ENCODE measurements at places on chromosomes 16 and 17.

GRCh38 chr17:8122924-8123694 is 797 bp downstream of the HES7 start:
- DNase-seq = no peak

GRCh38 chr16:27778171-27778925 is 228.4 kb downstream of the KATNIP start:
- no peak for DNase-seq

DNA sequence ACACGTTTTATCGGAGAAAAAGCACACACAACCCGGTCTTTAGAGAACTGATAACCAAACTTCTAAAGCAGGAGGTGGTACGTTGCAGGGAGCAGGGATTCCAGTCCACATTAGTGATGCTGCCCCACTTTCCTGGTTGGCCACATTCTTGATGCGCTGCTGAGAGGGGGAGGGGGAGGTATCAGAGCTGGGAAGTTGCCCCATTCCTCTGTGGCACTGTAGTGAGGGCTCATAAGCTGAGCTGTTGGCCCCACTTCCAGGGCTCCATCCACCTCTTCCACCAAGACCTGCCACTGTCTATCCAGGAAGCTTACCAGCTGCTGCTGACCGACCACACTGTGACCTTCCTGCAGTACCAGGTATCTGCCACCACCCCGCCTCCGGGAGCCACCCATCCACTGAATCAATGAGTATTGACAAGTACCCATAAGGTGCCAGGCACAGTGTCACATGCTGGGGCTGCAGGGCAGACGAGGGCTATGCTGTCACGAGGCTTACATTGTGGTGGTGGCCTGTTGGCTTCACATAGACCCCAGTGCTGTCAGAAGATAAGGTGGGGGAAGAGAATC is 1.1 kb downstream of the TSEN54 start:
- no peak for DNase-seq

DNA sequence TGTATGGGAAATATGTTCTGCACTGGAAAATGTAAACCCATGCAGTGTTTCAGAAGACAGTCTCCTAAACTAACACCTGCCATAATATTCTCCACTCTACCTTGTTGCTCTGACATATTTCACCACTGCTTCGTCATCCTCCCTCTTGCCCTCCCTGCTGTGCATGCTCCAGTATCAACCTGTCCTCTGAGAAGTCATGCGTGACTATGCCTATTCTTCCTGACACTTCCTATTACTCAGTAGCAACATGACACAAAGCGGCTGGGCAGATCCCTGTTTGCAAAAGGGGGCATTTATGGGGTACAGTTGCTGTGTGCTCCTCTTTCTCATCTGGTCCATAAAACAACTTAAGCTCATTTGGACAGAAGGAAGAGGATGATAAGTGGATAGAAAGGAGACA is 805.6 kb upstream of the EEF2KMT start:
- DNase-seq = no peak

- no peak for DNase-seq
Observed at GRCh38 chr17:73747221-73748002, 103.2 kb upstream of the SDK2 start.

GRCh38 chr16:57304169-57305061 is 19.9 kb upstream of the PLLP start:
- DNase-seq = no peak

- DNase-seq = no peak
Observed at GRCh38 chr17:38585056-38585917, 20.5 kb downstream of the SRCIN1 start.

- no peak for DNase-seq
Observed at GRCh38 chr16:27098366-27099049, 31.8 kb downstream of the C16orf82 start.

GRCh38 chr16:72989579-72990551 is 58.1 kb downstream of the ZFHX3 start:
- no peak for DNase-seq

GRCh38 chr16:23283571-23283970 is 18.5 kb upstream of the SCNN1B start:
- no peak for DNase-seq

- no peak for DNase-seq
Observed at GRCh38 chr16:2689968-2690801, 7.9 kb downstream of the KCTD5 start.

GRCh38 chr17:60167065-60167741 is 17.4 kb downstream of the CA4 start:
- DNase-seq = no peak

- DNase-seq = no peak
Observed at GRCh38 chr17:61660746-61661485, 69.9 kb upstream of the NACA2 start.

GRCh38 chr16:87982581-87983041 is 31.4 kb downstream of the BANP start:
- no peak for DNase-seq

- DNase-seq = no peak
Observed at GRCh38 chr16:53084746-53085334, 30.0 kb downstream of the CHD9 start.

GRCh38 chr17:13600475-13601321 is 1.0 kb downstream of the HS3ST3A1 start:
- no peak for DNase-seq

DNA sequence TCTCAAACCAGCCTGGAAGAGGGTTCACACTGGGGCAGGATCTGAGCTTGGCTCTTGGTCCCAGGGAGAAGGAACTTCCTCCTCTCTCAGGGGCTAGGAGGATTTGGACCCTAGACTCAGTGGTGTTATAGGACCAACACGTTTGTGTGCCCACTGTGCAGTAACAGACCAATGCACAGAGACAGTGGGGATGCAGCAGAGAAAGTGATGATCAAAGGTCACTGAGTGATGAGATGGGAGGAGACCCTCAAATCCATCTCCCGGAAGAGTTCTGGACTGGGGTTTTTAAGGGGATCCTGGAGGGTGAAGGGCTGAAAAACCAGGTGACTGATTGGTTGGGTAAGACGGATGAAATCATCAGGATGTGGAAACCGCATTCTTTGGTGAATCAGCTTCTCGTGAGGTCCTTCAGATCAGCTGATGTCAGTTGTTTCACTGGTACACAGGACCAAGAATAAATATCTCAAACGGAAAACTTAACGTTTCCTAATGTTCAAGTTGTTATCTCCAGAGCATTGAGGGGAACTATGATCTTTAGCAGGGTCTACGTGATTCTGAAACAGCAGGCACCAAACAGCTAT is 3.3 kb upstream of the VAC14 start:
- DNase-seq = no peak

- DNase-seq = no peak
Observed at GRCh38 chr17:78610951-78611511, 33.8 kb upstream of the DNAH17 start.

- DNase-seq = no peak
Observed at GRCh38 chr17:11638700-11639265, 40.5 kb downstream of the DNAH9 start.
